ENCODE measurements at places on chromosomes 1 and 21.

GRCh38 chr1:91527781-91528180 lies 27.1 kb downstream of the CDC7 start:
- no peak for DNase-seq

DNA sequence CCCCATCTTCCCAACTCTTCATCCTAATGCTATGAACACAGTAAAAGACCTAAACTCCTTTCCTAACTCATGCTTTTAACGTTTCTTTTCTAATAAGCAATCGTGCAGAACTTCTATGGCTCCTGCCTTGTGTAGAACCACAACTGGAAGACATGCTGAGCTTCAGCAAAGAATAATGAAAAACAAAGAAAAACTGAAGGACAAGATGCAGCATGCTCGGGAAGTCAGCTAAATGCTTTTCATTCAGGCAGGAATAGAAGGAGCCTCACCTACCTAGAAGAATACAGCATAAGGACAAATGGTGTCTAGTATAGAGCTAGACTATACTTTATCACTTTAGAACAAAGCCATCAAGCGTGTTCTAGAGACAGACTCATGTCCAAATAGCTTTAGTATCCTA lies 45.9 kb downstream of the LUZP1 start:
- no peak for DNase-seq

DNA sequence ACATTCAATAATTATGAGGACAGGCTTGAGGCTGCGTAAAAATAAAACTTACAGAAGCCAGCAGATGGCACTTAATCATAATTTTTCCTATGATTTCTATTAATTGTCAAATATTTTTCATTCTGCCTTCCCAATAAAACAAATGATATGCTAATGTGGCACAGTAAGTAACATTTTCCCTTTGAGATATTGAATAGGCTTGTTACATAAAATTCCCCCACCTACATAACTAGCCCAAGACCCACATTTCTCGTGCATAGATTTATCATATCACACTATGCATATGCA lies 55.4 kb upstream of the PTGFRN start:
- no peak for DNase-seq

DNA sequence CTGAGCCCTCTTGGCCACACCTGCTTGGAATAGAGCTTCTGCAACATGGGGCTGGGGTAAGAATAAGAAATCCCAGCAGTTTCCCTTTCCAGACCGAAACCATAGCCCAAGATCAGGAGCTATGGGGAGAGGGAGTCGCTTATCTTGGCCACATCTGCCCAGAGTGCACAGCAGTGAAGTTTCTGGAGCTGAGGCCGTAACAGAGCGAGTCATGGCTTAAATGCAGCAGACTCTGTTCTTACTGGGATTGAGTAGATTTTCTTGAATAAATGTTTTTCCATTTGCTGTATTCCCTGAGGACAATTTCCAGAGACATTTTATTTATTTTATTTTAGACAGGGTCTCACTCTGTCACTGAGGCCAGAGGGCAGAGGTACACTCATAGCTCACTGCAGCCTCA lies 33.5 kb downstream of the CFAP57 start:
- DNase-seq = no peak

DNA sequence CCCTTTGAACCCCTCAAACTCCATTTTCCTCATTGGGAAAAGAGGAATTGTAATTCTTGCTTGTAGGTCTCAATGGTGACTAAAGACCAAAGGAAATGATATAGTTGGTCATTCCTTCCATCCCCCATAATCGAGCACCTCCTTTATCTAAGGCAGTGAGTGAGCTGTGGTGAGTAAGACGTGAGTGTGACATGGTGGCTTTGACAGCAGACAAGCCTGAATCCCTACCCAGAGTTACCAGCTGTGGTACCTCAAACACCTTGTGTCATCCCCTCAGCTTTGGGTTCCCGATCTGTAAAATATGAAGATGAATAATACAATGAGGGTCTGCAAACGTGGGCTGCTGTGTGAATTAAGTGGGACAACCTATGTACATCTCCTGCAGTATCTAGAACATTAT lies 8.4 kb downstream of the TRAF5 start:
- no peak for DNase-seq

DNA sequence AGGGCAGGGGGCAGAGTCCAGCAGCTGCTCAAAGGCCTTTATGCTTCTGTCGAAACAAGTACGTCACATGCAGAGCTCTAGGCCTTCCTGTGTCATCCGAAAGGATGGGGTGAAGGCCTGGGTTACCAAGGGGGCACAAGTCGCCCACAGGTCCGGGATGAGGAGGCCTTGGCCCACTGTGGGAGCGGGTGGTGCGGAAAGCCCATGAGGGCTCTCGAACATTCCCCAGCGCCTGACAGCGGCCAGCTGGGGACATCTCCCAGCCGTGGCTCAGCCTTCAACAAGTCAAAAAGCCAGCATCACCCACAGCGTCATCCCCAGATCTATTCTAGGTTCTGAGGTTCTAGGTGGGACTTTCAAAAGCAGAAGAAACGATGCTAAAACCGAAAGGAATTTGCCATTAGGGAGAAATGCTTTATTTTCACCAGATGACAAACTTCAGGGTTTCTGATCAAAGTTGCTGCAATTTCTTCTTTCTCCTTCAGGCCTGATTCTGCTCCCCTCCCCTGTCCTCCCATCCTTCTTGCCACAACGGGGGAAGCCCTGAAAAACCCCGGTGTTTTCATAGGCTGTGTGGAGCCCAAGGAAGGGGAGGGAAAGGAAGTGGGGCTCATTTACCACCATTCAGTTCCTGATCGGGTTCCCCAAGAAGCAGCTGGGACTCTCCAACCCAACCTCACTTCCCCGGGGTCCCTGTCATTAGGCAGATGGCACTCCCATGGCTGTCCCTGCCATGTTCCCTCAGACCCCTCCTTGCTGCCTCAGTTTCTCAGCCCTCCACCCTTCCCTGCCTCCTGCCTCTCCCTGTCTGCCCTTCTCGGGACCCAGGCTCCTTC lies 17.6 kb downstream of the GPR137B start:
- no peak for DNase-seq

DNA sequence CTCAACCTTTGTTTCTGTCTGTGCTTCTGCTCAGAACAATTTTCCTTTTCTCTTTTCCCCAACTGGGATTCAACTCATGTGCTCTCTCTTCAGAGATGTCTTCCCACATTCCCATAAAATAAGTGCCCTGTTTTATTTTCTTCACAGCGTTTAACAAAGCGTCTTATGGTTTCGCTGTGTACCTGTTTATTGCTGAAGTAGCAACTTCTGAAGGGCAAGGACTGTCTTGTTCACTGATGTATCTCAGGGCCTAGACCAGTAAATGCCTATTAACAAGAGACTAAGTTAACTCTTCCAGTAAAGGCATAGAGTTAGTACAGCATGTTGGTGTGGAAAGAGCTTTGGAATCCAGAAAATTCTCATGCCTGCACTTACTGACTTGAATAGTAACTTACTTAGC lies 42.9 kb upstream of the MPZL1 start:
- no peak for DNase-seq

GRCh38 chr21:44890338-44890931 lies 16.9 kb upstream of the PTTG1IP start:
- DNase-seq = no peak

GRCh38 chr1:160708118-160708517 lies 3.5 kb downstream of the CD48 start:
- no peak for DNase-seq

- peak; percentile 35 for DNase-seq
Measured at GRCh38 chr1:148318123-148318903, 164.8 kb downstream of the PPIAL4G start.

GRCh38 chr1:91393042-91393441 lies 11.6 kb downstream of the HFM1 start:
- DNase-seq = no peak

DNA sequence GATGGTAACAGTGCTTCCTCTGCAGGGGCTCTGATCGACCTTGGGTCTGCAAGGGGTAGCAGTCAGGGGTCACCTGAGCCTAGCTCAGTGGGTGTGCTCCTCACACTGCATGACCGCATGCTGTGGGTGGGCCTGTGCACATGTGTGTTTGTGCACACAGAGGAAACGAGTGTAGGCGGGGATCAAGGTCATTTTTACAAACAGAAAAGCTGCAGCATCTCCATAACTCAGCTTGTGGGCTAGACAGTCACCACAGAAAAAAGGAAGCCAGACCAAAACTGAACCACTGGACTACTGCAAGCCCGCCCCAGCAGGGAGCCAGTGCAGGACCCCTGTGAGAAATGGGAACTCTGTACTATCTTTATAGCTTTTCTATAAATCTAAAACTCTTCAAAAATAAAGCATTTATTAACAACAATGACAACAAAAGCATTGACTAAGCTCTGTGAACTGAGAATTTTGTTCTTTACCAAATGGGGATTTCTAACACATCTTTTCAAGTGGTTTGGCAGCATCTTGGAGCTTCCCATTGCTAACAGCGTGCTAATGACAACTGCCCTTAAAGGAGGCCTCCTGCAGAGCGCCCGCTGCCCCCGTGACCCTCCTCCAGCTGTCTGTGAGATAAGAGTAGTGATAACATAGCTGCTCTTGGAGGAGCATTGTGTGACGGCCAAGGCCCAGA lies 19.9 kb upstream of the NEK2 start:
- no peak for DNase-seq

- DNase-seq = no peak
Measured at GRCh38 chr1:24386241-24386640, 27.3 kb downstream of the STPG1 start.

DNA sequence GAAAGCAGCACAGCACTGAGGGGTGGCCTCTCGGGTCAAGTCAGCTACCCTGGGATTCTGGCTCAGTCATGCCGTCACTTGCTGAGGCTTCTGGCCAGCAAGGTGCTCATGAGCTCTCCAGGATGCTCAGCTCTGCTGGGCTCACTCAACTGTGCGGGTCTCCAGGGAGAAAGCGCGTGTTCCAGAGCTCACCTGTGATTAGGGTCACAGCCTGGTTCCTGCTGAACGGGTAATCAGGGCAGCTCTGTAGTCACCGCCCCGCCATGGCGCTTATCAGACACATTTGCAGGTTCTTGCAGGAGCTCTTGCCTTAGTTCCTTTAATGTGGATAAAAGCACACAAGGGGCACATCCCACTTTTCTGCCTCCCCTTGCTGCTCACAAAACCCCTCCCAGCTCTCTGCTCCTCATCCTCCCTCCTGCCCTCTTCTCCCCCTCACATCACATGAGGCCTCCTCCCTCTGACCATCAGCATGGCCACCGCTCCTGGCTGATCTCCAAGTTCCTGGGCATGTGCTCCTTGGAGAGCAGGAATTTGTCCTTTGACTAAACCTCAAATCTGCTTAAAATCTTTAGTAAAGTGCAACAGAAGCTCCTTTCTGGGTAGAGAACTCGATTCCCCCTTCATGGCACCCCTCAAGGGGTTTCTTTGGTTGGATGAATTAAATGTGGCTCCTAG lies 2.0 kb downstream of the PCP4 start:
- no peak for DNase-seq

- DNase-seq = no peak
Measured at GRCh38 chr1:215064327-215064726, 18.2 kb upstream of the KCNK2 start.

DNA sequence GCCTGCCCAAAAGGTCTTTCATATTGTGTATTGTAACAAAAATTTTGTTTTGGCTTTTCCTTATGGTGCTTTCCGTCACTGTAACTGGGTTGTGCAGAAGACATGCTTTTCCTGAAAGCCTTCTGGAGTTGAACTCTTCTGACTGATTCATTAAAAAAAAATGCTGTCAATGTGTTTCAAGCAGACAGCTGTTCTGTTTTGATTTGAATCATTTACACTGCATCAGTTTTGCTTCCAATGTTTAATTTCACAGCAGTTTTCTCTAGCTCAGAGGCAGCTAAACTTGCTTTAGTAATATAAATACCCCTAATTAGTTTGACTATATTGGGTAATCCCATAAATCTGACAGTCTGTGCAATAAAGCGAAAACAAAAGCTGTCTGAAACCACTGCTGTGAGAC lies 7.9 kb downstream of the UTP11 start:
- DNase-seq = no peak

DNA sequence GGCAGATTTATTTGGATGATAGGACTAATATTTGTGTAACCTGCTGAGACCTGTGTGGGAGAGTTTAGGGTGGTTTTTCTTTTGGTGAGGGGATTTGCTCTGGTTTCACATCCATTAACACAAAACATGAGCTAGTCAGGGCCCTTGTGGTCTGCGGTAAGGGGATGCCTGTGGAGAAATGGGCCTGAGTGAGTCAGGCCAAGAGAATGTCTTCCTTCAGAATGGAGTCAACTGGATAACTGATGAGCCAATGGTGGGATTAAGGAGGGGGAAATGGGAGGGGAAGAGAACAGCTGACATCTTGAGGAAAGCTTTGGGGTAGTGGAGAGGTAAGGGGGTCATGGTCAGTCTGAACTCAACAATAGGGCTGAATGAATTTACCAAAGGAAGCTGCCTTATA lies 13.9 kb downstream of the WNT2B start:
- no peak for DNase-seq

DNA sequence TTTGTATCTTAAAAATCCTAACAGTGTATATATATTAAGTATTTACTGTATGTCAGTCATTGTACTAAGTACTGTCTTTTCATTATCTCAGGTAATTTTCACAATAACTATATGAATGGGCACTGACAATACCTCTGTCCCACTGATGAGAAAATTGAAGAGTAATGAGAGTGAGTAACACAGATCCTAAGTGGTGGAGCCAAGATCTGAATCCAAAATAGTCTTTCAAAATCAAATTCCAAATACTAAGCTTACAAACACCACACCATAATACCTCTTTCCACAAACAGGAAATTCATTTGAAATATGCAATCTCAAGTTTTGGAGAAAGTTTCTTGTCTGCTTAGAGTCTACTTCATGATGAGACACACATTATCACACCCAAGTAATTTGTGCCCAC lies 105.9 kb upstream of the EDEM3 start:
- DNase-seq = no peak

DNA sequence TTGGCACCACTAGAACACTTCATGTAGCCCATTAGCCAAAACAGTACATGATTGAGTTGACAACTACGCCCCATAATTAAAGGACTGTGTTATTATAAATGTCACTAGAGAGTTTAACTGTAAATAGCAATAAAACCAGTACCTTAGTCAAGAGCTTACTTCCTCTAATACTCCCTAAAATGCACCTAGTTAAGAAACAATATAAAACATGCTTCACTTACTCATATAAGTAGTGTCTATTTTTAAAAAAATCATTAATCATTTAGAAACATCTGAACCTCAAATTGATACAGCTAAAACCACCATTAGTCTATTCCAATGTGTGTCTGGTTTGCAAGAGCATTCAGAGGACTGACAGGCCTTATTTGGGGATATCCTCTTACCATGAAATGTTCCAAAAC lies 25.3 kb downstream of the PTP4A2 start:
- DNase-seq = no peak

- DNase-seq = no peak
Measured at GRCh38 chr1:64790832-64791487, 46.1 kb downstream of the RAVER2 start.

- DNase-seq = no peak
Measured at GRCh38 chr21:14842601-14843000, 222.2 kb downstream of the NRIP1 start.

GRCh38 chr21:14602382-14602958 lies 56.4 kb upstream of the SAMSN1 start:
- DNase-seq = no peak

GRCh38 chr1:39189592-39190041 lies 14.9 kb upstream of the MACF1 start:
- no peak for DNase-seq

GRCh38 chr1:116769561-116769977 lies 15.3 kb downstream of the CD2 start:
- DNase-seq = peak; percentile 82

- no peak for DNase-seq
Measured at GRCh38 chr21:43940329-43941050, 71.6 kb upstream of the TRAPPC10 start.
